ENCODE measurements at places on chromosomes 3 and 15.
A peak's percentile ranks its signal among the peaks of the same experiment; 100 is the strongest.

GRCh38 chr3:65762235-65762580 lies 276.5 kb downstream of the MAGI1 start:
- no peak for DNase-seq

- no peak for DNase-seq
Observed at GRCh38 chr3:127090218-127091160, 102.4 kb upstream of the PRR23E start.

- DNase-seq, result no peak
Observed at GRCh38 chr3:111863942-111864694, 5.1 kb downstream of the PHLDB2 start.

- DNase-seq, result no peak
Observed at GRCh38 chr3:175777495-175777894, 918.4 kb downstream of the NAALADL2 start.

- no peak for DNase-seq
Observed at GRCh38 chr15:93929375-93930094, 301.8 kb upstream of the MCTP2 start.

- no peak for DNase-seq
Observed at GRCh38 chr3:132418916-132419315, 1.6 kb downstream of the DNAJC13 start.

GRCh38 chr3:153864793-153865192 lies 256.4 kb upstream of the ARHGEF26 start:
- no peak for DNase-seq

GRCh38 chr3:122097141-122097540 lies 42.0 kb downstream of the CD86 start:
- no peak for DNase-seq

- peak; percentile 12 for DNase-seq
Observed at GRCh38 chr15:74664028-74664616, 31.7 kb downstream of the EDC3 start.

- no peak for DNase-seq
Observed at GRCh38 chr3:51815614-51816013, 36.6 kb upstream of the IQCF6 start.

GRCh38 chr3:188292827-188293226 lies 138.9 kb downstream of the LPP start:
- DNase-seq, result no peak

DNA sequence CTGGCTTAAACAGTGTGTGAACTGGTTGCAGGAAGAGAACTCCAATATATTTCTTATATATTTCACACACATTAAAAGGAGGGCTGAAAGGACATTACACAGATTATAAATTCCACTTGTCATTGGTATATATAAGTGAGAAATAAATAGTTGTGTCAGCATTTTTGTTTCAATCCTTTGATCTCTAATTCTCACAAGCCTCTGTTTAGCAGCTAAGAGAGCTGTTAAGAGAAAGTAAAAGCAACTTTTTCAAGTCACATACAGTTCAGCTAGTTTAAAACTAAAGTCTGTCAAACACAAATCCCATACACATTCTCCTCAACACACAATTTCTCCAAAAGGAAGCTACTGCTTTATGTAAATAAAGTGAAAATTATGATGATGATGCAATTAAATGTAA lies 70.5 kb upstream of the CCDC39 start:
- DNase-seq, result no peak

DNA sequence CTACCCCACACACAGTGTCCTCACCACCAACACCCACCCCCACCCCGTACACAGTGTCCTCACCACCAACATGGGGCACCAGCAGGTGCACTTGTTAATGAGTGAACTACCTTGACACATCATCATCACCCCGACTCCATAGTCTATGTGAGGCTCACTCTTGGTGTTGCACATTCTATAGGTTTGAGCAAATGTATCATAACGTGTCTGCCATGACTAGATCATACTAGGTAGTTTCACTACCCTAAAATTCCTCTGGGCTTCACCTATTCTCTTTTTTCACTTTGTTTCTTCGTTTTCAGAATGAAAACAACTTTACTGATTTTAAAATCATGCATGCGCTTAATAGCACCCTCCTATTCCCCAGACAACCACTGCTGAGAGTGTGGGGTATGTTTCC lies 102.6 kb upstream of the SLC6A6 start:
- DNase-seq, result no peak

GRCh38 chr3:18245721-18246120 lies 179.4 kb downstream of the SATB1 start:
- DNase-seq, result no peak

- DNase-seq, result no peak
Observed at GRCh38 chr3:52121464-52121805, 32.8 kb downstream of the POC1A start.

GRCh38 chr3:48422272-48422671 lies 7.6 kb downstream of the PLXNB1 start:
- DNase-seq, result no peak

DNA sequence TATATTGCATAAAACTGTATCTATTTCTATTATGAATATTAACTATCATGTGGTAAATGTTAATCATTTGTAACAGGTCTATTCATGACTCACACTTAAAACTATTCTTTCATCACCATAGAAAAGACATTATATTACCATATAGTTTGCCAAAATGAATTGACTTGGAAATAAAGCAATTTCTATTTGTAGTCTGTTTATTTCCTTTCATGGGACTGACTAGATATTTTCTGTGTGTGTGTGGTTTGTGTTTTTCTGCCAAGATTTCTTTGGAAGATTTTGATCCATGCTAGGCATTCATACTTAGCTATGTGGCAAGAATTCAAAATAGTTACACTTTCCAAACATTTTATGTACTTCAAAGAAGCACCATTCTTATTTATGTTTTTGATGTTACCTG lies 522.5 kb upstream of the AGTR1 start:
- no peak for DNase-seq

DNA sequence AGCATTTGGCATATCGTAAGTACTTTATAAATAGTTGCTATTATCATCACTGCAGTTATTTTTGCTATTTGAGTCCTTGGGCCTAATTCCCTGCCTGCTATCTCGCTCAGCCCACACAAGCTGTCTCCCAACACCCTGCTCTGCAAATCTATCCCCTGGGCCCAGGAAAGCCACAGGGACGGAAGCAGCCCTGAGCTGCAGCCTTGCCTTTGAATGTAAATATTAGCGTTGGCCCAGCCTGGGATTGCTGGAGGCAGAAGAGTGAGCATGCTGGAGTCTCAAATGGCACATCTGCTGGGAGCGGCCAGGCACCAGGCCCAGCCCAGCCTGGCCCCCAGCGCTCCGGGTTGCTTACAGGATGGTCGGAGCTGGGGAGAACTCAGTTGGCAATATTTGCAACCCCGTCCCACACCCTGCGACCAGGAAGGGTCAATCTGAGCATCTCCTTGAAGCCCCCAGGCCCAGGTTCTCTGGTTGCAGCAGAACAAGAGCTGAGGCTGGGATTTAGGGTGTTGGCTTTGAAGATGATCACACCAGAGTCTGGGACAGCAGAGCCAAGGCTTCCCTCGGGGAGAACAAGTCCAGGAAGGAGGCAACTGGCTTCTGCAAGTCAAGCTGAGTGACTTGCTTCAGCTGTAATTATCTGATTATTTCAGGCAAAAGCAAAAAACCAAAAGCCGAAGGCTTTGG lies 529.6 kb downstream of the SHQ1 start:
- DNase-seq, result no peak

DNA sequence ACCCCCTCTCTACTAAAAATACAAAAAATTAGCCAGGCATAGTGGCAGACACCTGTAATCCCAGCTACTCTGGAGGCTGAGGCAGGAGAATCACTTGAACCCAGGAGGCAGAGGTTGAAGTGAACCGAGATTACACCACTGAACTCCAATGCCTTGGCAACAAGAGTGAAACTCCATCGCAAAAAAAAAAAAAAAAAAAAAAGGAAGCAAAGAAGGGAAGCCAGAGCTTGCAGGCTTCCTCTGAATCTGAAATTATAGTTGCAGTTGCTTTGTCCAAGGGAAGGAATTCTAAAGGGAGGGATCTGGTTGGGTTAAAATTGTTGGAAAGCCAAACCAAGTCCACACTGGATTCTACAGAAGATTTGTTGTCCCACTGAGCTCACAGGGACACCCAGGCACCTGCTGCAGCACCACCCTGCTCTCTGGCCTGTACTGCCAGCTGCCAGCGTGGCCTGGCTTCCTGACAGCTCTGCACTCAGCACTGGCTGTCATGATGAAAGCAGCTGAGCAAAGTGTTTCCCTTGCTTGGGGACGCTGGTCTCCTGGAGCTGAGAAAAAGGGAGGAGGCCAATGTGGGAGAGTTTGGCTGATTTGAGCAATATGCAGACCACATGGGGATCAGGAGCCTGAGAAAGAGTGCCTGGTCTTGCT lies 88.8 kb upstream of the HES1 start:
- DNase-seq, result peak; percentile 72

GRCh38 chr15:42332331-42332730 lies 27.0 kb upstream of the CAPN3 start:
- DNase-seq, result no peak

GRCh38 chr3:140766465-140766864 lies 88.6 kb downstream of the TRIM42 start:
- no peak for DNase-seq

DNA sequence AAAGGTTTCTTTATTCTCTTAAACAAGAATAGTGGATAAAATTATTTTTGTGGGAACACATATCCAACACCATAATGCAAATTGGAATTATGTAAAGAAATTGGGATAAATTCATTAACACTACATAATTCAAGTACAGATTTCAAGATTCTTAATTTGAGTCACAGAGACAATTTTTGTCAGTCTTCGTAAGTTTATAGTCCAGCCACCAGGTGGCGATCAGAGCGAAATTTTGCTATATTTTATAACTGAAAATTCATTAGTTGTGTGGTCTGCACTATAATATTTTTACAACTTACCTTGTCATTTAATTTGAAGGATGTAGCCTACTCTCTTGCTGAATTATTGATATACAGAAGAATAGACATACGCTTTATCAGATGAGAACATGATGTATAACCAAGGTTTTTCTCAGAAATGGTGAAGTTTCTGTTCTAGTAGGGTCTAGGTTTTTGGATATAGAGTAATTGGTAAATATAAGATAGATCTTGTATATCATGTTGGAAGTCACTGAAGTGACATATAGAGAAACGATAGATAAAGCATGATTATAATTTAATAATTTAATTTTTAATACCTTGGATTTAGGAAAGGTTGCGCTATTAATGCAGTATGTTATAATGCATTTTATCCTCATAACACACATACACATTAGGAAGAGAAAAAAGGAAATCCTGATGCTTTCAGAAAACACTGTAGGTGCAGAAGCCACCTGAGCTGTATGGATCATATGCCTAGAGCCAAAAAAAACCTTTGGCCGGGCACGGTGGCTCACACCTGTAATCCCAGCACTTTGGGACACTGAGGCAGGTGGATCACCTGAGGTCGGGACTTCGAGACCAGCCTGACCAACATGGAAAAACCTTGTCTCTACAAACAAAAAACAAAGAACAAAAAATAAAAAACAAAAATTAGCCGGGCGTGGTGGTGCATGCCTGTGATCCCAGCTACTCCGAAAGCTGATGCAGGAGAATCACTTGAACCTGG lies 31.7 kb downstream of the PLSCR4 start:
- DNase-seq, result peak; percentile 46

DNA sequence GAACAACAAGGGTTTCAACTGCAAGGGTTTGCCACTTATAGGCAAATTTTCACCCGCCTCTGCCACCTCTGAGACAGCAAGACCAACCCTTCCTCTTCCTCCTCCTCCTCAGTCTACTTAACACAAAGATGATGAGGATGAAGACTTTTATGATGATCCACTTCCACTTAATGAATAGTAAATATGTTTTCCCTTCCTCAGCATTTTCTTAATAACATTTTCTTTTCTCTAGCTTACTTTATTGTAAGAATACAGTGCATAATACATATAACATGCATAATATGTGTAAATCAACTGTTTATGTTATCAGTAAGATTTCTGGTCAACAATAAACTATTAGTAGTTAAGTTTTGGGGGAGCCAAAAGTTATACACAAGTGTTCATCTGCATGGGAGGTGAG lies 77.4 kb downstream of the KLF15 start:
- no peak for DNase-seq

DNA sequence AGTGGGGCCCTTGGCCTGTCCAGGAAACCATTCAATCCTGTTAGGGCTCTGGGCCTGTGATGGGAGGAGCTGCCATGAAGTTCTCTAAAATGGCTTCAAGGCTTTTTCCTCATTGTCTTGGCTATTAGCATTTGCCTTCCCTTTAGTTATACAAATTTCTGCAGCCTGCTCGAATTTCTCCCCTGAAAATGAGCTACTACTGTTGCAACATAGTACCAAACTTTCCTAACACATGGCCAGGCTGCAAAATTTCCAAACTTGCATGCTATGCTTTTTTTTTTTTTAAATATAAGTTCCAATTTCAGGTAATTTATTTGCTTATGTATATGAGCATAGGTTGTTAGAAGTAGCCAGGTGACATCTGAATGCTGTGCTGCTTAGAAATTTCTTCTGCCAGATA lies 560.8 kb upstream of the TBL1XR1 start:
- no peak for DNase-seq

GRCh38 chr3:165463531-165463930 lies 267.3 kb upstream of the SLITRK3 start:
- DNase-seq, result no peak

DNA sequence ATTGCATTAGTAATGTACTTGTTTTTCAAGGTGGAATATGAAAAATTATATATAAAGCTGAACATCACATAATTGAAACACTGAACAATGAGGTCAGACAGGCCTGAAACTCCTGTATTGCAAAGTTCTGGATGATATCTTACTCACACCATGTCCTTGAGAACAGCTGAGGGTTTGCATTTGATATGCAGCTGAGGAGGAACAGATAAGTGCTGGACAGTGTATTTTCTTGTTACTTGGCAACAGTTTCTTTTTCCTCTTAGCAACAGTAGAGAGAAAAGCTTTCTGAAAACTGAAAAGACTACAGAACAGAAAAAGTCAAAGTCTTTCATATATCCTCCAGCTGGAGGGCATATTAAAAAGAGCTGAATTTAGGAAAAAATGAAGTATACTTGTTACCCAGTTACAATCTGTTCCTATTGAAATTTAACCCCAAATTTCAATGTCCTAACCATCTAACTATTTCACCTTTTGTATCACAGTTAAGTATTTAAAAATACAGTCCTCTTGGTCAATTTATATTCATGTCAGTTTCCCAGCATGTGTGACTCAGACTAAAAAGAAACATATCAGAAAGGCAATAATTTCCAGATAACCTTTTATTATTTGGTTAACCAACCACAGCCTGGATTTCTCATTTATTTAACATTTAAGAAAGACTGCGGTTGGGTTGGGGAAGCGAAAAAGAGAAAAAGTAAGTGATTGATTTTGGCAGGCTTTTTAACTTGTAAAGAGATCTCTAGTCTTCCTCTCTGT lies 733.0 kb upstream of the DPPA4 start:
- peak; percentile 73 for DNase-seq

GRCh38 chr3:58009749-58010535 lies 1.7 kb downstream of the FLNB start:
- peak; percentile 6 for DNase-seq

- DNase-seq, result no peak
Observed at GRCh38 chr3:56137415-56137814, 330.9 kb downstream of the ERC2 start.
